CD4-positive, alpha-beta T cell (primary cell): ENCODE measurements at places on chromosomes 12 and 14.

GRCh38 chr12:11839091-11839641 lies 189.7 kb downstream of the ETV6 start:
- no peak for DNase-seq

DNA sequence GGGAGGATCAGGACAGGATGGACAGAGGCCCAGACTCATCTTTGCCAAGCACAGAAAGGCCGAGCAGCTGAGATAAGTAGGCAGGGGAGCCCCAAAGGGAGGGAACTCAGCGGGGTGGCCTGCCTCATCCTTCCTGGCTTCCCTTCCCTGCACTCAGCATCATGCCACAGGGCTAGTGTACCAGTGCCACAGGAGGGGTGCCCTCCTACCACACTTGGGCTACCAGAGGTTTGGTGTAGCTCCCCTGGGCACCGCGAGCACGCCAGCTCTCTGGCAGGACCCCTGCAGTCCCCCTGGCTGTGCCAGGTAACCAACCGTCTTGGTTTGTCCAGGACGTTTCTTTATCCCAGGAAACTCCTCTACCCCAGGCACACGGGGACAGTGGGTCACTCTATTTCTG lies 123.5 kb downstream of the ESRRB start:
- no peak for DNase-seq

GRCh38 chr12:26823390-26823789 lies 9.6 kb downstream of the ITPR2 start:
- no peak for DNase-seq

GRCh38 chr12:4215229-4216186 lies 58.1 kb upstream of the CCND2 start:
- peak; percentile 37 for DNase-seq

GRCh38 chr14:23121361-23121771 lies 2.3 kb upstream of the CEBPE start:
- no peak for DNase-seq

- no peak for DNase-seq
Measured at GRCh38 chr12:123078120-123078465, 72.8 kb downstream of the PITPNM2 start.

DNA sequence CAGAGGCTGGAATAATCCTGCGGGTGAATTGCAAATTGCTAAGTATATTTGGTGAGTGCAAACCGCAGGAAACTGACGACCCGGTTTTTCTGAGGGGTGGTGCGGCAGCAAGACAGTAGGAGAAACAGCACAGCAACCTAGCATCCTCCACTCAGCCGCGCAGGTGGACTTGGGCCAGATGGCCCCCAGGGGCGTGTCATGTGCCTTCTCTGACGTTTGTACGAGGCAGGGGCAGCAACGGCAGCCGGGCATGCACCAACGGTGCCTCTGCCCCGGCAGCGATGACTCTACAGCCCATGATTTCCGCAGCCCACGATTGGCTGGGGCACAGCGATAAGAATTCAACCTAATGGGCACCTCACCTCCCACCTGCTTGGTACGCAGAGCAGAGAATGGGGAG lies 11.1 kb upstream of the CLEC2A start:
- no peak for DNase-seq
